T-cell (primary cell): ENCODE measurements at places on chromosomes 6 and 20. TPM values are rescaled to one million over a fixed set of nuclear protein-coding genes. Genes with fewer than 3 reads are reported as not detected.

The DSTN gene
- 38.5 TPM for total RNA-seq

The KIF3B gene
- 14.6 TPM for total RNA-seq

GRCh38 chr6:39417440-39417839 lies 94.9 kb upstream of the KCNK16 start:
- DNase-seq: no peak

The GRM1 gene
- total RNA-seq: not detected

DNA sequence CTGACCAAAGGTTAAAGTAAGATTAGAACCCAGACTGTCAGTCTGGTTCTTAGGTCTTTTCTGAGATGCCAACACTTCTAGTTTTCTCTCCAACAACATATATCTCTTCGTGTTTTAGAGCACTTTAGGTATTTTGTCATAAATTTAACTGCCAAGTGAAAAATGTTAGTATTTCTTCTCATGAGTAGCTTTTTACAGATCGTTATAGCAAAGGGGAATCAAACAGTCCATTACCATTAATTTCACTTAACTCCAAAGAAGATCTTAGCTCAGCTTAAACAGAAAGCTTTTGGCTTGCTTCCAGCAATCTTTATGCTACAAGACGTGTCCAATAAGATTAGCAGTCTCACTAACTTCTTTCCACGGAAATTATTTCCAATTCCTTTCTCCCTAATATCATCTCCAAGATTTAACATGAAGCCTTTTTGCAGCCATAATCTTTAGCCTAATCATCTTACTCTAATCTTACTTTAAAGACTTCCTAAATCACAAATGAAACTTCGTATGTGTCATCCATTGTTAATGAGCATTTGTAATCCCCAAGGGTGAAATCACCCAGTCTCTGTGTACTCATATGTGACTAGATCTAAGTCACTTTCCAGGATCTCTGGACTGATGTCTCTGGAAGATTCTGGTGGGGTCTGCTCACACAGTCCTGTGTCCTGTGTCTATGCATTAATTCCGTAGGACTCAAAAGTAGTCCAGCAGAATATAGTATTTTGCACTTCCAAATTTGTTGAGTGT lies 38.7 kb downstream of the MOXD1 start:
- DNase-seq: no peak

- DNase-seq: no peak
These were observed 104.6 kb upstream of the AKIRIN2 start for GRCh38 chr6:87806635-87807034.

DNA sequence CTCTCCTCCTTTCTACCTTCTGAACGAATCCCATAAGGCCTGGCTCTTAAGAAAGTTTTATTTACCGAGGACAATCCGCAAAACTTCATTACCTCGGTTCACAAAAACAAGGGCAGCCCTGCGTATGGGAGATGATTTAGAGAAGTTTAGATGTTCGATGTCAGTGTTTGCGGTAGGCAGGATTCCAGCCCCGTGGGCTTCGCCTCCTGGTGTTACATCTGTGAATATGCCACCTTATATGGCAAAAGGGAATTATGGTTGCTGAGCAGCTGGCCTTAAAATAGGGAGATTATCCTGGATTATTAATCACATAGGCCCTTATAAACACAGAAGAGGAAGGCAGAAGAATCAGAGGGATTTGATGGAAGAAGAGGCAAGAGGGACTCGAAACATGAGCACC lies 21.1 kb downstream of the BMP6 start:
- no peak for DNase-seq

The SSTR4 gene
- not detected for total RNA-seq

- DNase-seq: no peak
These were observed 2.6 kb downstream of the ZNFX1 start for GRCh38 chr20:49275216-49275615.

The SCAND1 gene
- total RNA-seq: 70.8 TPM

The MCCD1 gene
- not detected for total RNA-seq

DNA sequence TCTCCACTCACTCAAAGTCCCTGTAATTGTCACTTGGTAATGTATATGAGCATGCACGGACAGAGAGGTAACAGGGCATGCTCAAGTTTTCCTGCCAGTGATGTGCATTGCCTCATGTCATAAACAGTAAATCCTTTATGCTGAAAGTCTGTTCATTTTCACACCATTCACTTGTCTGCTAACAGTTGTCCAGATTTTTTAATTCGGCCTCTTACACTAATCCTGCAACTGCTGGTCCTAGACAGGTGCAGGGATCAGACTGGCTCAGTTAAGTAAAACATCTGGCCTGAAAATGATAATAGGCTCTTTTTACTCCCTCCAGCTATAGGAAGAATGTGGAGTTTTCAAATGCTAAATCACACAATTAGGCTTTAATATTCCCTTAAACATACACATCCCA lies 185.4 kb upstream of the VGLL2 start:
- no peak for DNase-seq

DNA sequence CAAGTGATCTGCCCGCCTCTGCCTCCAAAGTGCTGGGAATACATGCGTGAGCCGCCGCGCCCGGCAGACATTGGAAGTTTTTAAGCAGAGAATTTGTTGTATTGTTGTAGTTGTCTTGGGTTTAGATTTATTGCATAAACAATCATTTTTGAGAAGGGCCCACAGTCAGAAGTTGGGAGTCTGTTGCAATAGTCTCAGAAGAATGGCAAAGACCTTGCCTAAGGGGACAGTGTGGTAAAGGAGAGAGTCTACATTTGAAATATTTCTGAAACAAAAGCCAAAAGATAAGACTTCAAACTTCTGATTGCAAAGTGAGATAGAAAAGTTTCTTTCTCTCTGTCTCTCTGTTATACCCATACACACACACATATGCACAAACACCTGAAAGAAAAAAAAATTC lies 22.5 kb downstream of the HFE start:
- no peak for DNase-seq

The TP53TG5 gene
- not detected for total RNA-seq

The RNF182 gene
- 0.16 TPM for total RNA-seq

DNA sequence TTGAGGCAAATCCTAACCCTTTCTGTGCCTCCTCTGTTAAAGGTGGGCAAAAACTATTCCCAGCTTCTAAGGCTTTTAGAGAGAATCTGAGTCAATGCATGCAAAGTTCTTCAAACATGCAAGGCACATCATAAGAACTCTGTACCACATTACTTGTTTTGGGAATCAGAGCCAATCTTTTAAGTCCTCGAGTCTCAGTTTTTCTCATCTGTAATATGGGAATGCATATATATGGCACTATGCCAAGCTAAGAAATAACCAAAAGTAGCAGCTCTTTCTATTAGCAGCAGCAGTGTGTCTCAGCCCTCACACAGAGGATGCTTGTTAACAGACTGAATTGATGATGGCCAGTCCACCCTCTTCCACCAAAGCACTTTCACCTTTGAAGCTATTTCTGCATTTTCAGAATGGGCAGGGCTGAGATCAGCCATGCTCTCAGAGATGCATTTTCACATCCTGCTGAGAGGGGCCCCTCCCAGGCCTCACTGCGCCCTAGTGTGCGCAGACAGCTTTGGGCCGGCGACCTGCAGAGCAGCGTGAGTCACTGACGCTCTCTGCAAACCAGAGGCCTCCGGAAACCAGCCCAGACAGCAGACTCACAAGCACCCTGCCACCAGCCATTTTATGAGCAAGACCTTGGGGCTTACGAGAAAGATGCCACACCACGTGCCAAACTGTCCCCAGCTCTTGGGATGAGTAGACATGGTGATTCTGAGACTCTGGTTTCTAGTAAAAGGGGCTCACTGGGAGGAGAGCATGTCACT lies 138.0 kb downstream of the NFATC2 start:
- DNase-seq: peak; percentile 93

DNA sequence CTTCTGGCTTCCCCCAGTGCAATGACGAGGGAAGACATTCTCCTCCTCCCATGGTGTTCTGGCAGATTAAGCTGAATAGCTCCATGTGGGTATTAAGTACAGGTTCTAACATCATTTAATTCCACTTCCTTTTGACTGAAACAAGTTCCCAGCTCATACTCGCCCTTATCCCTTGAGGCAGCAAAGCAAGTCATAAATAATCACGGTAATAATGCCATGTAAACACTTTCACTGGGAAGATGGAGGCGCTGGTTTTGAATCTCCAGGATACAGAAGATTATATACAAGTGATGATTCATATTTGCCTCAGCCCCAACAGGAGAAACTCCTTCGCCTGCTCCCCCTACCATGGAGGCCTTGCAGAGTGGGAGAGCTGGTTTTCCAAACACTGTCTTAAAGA lies 141.3 kb downstream of the PXDC1 start:
- DNase-seq: no peak

- DNase-seq: no peak
These were observed 421.3 kb downstream of the PREX1 start for GRCh38 chr20:48406498-48406897.

The UNC5CL gene
- 4.3 TPM for total RNA-seq

DNA sequence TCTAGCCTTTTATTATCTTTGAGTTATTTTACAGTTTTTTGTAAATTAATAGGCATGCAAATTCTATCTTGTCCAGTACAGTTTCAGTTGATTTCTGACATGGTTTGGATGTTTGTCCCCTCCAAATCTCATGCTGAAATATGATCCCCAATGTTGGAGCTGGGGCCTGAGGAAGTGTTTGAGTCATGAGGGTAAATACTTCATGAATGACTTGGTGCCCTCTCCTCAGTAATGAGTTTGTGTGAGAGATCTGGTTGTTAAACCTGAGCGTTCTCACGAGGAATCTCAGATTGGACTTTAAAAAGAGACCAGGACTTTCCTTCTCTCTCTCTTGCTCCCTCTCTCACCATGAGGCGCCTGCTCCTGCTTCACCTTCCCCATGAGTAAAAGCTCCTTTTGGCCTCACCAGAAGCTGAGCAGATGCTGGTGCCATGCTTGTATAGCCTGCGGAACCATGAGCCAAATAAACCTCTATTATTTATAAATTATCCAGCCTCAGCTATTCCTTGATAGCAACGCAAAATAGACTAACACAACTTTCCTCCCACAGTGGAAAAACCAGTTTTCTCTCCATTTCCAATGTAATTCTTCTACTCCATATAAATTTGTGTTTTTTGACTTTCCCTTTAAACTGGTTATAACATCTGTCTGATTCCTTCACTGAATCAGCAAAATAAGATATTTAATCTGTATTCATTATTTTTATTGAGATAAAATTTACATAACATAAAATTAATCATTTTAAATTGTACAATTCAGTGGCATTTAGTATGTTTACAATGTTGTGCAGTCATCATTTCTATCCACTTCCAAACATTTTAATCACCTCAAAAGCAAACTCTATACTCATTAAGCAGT lies 78.7 kb upstream of the PRSS16 start:
- DNase-seq: no peak

The ERMARD gene
- total RNA-seq: 30.6 TPM

DNA sequence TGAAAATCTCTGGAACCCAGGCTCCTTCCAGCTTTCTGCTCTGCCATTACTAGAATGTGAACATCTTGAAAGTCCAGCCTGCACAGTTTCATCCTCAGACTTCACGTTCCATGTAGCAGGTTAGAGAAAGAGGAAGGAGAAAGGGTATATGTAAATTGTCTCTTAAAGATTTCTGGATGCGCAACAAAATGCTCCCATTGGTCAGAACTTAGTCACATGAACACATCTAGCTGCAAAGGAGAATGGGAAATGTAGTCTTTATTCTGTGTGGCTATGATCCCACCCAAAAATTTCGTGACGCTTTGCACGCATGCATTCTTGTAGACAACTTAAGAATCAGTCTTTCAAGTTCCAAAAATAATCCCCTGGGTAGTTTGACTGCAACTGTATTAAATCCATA lies 46.4 kb upstream of the CHD6 start:
- DNase-seq: no peak

The MYMX gene
- not detected for total RNA-seq

DNA sequence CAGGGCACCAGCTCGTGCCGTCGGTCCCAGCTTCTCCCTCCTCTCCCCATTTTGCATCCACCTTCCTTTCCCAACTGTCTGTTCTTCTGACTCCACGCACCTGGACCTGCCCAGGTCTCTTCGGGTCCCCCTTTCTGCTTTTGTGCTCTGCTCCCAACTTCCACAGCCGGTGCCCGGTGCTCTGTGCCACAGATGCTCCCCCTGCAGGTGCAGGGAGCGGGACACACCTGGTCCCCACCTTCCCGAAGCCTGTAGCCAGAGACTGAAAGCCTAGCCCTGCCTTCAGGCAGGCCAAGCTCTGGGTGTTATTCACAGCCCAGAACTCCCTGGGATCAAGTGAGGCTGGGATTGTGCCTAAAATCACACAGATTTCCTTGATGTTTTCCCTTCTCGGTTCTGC lies 24.6 kb upstream of the BMP7 start:
- no peak for DNase-seq

The ZFP57 gene
- not detected for total RNA-seq

GRCh38 chr6:124963831-124964763 lies 1.9 kb downstream of the RNF217 start:
- no peak for DNase-seq

GRCh38 chr6:55182016-55182650 lies 7.8 kb downstream of the HCRTR2 start:
- DNase-seq: no peak

The RHAG gene
- 0.66 TPM for total RNA-seq

- no peak for DNase-seq
These were observed 5.7 kb downstream of the SOD2 start for GRCh38 chr6:159687341-159687740.

The TINAG gene
- total RNA-seq: not detected

DNA sequence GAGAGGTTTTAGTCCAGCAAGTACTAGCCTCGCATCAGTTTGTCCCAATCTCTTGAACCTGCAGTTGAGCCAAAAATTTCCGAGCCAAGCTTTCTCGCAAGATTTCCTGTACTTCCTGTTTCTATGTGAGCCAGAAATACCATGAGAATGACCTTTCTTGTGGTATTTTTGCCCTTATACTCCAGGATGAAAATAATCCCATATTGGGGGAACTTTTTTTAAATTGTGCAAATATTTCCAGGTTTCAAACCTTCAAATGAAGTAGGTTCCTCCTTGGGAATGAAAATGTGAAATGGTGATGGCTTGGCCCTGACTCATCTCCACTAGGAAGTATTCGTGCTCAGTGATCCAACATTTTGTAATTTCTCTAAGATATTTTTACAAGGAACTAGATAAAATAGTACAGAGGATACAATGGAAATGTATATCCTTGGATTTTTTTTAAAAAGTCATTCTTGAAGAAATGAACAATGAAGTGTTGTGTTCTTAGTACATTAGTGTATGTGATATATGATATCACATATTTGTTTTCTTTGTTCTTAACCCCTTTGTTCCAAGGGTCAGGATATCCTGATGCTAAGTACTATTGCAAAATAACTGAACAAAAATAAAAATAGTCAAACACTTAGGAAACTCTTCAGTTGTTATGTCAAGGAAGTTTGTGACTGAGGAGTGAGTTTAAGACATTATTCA lies 184.0 kb downstream of the PDE7B start:
- DNase-seq: no peak

GRCh38 chr20:47502271-47503239 lies 868 bp downstream of the NCOA3 start:
- peak; percentile 33 for DNase-seq

DNA sequence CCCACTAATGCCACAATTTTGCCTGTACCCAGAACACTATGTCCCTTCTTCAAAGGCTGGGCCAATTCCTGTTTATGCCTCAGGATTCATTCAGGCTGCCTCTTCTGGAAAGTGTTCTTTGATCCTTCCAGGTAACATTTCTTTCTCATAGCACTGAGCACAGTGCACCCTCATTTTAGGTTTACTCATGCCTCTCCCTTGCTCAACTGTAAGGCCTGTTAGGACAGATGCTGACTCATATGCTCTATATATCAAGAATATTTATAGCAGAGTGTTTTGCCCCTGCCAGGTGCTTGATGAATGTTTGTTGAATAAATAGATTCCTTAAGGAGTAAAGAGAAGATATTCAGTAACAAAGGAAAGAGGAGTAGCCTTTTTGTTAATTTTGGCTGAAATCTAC lies 263.9 kb downstream of the PHF3 start:
- DNase-seq: no peak

- DNase-seq: no peak
These were observed 3.3 kb upstream of the PACSIN1 start for GRCh38 chr6:34462551-34462971.
